Stimulated activated naive B cell treated with anti-CD40 and anti-IgM and Interleukin-4, amounts not matched to agents 10 μg/mL and 1 μg/mL and 100 μg/mL, for 72 hours (primary cell): ENCODE measurements at places on chromosomes 3 and 15.
A peak's percentile ranks its signal among the peaks of the same experiment; 100 is the strongest.

DNA sequence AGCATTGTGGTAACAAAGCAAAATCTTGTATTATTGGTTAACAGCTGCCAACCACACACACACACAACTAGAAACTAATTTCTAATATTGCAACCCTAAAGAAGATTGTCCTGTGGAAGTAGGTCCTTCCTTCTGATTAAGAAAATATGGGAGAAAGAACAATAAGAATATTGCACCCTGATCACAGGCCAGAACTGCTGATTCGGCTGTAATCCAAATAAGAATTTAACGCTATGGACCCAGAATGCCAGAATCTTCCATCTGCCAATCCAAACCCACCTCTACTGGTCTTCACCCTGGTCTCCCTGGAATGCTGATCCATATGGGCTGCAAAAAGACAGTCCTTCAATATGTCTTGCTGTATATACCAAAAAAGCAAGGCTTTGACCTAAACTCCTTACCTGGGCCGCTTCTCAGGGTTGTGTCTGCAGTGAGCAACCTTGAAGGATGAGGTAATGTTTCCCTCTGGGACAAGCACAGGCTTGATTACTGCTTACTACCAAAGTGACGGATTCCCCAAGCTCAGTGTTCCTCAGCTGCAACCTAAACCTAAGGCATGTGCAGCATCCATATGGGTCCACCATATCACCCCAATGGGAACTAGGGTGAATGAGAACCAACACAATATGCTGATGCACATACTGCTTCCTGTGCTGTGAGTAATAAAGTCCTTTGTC lies 8.0 kb downstream of the CCDC14 start:
- no peak for DNase-seq

DNA sequence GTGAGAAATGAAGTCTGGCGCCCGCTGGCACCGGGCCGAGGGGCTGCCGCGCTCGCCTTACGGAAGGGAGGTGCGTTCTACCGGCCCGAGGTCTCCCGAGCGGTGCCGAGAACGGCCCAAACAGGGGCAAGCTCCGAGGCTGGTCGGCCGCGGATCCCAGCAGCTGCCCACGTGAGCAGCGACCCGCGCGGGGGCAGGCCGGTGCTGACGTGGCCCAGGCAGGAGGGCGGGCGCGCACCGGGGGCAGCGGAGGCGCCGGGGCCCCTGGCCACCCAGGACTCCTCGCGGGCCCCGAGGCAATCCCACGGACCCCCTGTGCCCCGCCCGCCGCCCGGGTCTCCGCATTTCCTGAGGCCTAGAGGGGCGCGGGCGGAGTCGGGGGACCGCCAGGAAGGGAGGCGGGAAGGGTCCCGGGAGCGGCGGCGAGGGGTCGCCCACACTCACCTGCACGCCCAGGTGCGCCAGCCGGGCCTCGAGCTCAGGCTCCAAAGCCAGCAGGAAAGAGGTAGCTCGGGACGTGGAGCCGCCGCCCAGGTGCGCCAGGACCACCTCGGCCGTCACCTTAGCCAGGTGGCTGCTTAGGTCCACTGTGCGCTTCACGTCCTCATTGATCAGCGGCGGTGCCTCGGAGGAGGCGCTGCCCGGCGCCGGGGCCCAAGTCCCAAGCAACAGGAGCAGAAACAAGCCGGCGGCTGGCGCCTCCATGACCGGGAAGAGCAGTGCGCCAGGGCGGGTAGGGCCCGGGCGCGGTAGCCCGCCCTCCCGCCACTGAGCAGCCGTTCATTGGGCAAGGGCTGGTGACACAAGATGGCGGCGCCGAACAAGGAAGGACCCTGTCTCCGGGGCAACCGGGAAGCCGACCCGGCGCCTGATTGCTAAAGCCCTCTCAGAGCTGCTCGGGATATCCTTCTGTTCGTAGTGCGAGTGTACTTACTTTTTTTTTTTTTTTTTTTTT lies at the start of gene RPN1:
Gene RPN1, minus strand, starts transcription at position 723 of the 955 bp plus-strand sequence. Its CDS starts 18 bp downstream, at position 705.
- DNase-seq = peak; percentile 94

DNA sequence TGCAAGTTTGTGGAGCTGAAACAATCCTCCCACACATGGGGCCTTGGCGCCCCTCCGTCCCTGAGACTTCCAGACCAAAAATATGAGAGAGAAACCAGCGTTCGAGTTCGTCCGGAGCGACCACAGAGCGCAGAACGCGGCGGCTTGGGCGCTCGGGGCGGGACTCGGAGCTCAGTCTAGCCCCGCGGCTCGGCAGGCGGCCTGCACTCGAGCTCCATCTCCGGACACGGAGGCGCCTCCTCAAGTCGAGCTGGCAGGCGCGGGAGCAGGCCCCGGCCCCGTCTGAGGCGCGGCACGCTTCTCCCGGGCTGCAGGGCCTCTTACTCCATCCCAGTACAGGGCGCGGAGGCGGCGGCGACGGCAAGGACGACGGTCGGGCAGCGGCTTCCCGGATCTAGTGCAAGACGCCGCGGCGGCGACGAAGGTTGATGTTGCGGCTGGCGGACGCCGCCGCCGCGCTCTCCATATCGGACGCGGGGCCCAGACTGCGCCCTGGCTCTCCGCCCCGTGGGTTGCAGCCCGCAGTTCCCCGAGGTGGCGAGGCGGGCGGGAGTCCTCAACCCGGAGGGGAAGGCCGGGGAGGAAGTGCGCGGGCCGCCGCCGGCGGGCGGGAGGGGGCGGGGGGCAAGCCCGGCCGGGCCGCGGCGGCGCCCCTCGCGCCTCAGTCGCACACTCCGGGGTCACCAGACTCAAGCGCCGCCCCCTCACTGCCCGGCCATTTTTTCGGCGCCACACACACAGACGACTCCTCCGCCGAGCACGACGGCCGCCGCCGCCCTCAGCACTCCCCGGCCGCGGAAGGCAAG lies 674 bp downstream of the MSL2 start:
- DNase-seq = peak; percentile 77

DNA sequence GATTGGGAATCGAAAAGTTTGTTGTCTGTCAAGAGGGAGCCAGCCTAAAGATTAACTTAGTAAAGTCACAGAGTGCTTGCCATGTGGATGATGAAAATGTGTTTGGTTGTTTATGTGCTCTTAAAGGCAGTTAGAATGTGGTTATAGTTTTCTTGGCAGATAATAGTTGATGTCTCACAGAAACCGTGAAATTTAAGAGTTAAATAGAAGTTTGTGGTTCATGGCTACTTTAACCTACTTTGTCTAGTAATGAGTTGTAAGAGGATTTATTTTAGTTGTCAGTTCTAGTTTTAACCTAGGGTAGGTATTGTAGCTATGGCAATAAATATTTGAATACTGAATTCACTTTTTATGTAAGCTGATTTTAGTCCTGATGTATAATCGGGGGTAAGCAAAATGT lies 36.4 kb upstream of the EIF3J start:
- DNase-seq = no peak

- DNase-seq = no peak
Observed at GRCh38 chr3:123337948-123338619, 110.8 kb downstream of the ADCY5 start.

DNA sequence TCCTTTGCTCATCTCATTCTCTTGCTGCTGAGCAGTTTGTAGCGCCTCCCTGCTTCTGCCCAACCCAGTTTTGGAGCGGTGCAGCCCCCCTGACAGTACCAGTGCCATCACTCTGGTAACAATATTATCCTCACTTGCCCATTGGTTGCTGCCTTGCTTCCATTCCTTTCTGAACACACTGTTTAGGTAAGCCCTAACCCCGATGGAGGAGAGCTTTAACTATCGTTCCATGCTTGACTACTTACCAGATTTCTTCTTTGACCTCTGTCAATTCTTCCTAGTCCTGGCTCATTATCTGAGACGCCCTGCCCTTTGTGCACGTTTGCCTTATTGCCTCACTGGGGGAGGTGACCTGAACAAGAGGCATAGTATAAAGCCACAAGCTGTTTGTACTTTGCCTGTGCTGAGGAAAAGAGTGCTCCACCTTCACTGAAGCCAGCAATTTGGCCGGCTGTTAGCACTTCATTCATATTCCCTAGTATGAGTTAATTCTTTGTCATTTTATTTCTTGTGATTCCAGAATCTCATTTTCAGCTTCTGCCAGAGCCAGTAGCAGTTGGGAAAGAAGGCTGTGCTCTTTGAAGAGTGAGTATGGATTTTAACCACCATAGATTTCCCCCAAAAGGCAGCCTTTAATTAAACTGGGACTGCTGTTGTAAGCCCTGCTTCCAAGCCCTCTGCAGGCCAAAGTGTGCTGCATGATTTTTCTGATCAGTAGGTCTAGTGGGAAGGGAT lies 11.9 kb downstream of the ABHD6 start:
- no peak for DNase-seq

- no peak for DNase-seq
Observed at GRCh38 chr3:116579840-116580239, 129.7 kb upstream of the TUSC7 start.

GRCh38 chr3:176097027-176097426 lies 1100.3 kb downstream of the TBL1XR1 start:
- DNase-seq = no peak

DNA sequence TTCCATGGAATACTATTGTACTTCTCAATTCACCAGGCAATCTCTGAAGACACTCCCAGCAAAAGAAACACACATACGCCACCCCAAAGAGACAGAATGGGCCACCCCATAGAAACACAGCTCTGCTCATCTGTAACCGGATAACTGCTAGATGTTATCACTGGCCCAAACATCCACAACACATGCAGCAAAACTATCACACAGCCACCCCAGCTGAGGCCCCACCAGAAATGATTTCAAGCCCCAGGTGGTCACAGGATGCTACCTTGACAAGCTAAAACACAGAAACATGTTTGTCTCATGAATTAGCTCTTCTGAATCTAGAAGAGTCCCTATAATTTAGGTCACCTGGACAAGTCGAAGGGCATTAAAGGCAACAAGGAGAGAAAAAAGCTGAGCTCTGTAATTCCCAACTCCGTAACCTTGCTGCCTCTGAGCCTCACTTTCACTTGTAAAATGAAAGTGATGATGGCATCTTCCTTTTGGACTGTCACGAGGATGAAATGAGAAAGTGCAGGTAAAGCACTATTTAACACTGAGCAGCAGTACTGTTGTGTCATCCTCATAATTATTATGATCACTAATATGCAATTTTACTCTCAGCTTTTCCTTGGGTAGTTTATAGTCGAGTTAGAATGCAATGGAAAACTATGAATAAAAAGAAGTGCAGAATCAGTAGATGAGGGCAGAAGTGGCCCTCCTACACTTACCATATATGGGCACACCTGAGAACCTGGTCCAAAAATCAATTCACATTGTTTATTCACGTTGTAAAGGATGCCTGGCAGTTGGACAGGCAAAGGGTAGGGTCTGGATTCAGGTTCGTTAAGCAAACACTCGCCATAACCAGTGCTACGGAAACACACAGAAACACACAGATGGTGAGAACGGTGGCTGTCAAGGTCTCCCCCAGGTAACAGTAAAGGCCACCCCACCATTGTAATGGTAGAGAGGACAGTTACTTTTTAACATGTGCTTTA lies 38.6 kb downstream of the ADAMTS9 start:
- DNase-seq = no peak

GRCh38 chr3:171315101-171315500 lies 145.1 kb downstream of the TNIK start:
- no peak for DNase-seq

GRCh38 chr15:79036323-79036722 lies 54.3 kb downstream of the RASGRF1 start:
- no peak for DNase-seq

GRCh38 chr3:17157713-17158112 lies 273.0 kb downstream of the PLCL2 start:
- DNase-seq = no peak

GRCh38 chr3:62582495-62583172 lies 209.3 kb upstream of the FEZF2 start:
- DNase-seq = no peak

- DNase-seq = no peak
Observed at GRCh38 chr3:42844815-42845214, 30.9 kb downstream of the CYP8B1 start.

- no peak for DNase-seq
Observed at GRCh38 chr3:58591517-58592510, 14.6 kb upstream of the FAM107A start.

DNA sequence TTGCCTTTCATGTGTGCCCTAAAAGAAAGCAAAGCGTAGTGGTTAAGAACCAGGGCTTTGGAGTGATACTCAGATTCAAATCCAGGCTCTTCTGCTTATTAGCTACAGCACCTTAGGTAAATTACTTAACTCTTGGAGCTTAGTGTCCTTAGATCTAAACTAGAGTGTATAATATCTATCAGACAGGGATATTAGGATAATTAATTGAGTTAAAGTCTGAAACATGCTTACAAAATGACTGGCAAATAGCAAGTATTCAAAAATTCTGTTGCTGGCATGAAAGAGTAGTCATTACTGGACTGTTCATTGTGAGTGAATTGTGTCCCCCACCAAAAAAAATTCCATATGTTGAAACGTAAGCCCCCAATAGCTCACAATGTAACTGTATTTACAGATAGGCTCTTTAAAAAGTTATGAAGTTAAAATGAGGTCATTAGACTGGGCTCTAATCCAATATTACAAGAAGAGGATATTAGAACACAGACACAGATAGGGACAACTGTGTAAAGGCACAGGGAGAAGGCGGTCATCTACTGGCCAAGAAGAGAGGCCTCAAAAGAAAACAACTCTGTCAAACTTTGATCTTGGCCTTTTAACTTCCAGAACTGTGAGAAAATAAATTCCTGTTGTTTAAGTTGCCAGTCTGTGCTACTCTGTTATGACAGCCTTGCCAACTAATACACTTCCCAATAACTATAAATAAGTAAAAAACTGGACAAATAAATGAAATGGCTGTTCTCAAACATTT lies 60.4 kb upstream of the LRRC3B start:
- no peak for DNase-seq
